ENCODE measurements at places on chromosomes 13 and 19.

DNA sequence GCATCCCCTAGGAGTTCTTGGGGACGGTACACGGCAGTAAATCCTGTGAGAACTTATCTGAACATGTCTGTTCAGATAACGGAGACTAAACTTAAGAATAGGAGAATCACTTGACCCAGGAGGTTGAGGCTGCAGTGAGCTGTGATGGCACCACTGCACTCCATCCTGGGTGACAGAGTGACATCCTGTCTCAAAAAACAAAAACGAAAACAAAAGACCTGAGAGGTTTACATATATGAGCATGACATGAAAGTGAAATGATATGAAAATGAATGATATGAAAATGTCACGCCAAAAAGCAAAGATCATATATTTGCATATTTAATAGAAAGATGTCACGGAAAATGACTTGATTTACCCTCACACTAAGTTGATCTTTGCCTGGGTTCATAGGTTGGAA, 5.8 kb downstream of the ZNF175 start:
- no peak for DNase-seq

GRCh38 chr13:112850273-112850672, 118.7 kb upstream of the MCF2L start:
- DNase-seq: no peak

DNA sequence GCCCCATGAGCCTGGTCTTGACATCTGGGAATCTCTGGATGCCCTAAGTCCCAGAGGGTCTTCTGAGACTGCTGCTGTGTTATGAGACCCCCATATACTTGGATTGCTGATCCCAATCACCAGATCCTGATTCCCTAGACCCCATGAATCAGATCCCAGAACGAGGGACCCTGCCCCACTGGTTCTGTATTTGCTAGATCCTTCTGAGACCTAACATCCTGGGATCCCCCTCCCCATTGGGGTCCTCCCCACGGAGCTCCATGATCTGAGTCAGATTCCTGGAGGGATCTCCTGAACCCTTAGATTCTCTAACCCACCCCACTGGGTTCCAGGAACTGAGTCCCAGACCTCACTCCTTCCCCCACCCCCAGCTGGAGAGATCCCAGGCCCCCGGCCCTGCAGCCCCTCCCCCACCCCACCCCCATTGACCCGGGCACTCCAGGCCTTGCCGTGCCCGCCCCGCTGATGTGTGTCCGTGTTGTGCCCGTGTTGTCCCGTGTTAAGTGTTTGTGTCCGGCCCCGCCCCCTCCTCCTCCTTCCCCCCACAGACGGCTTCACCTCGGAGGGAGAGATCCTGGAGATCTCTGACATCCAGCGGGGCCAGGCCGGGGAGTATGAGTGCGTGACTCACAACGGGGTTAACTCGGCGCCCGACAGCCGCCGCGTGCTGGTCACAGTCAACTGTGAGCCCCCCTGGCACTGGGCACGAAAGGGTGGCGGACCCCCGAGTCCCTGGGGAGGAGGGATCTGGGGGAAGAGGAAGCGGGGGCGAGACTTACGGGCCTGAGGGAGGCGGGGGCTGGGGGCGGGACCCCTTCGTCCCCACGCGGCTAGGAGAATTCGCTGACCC, 15.0 kb downstream of the IGLON5 start:
- no peak for DNase-seq

DNA sequence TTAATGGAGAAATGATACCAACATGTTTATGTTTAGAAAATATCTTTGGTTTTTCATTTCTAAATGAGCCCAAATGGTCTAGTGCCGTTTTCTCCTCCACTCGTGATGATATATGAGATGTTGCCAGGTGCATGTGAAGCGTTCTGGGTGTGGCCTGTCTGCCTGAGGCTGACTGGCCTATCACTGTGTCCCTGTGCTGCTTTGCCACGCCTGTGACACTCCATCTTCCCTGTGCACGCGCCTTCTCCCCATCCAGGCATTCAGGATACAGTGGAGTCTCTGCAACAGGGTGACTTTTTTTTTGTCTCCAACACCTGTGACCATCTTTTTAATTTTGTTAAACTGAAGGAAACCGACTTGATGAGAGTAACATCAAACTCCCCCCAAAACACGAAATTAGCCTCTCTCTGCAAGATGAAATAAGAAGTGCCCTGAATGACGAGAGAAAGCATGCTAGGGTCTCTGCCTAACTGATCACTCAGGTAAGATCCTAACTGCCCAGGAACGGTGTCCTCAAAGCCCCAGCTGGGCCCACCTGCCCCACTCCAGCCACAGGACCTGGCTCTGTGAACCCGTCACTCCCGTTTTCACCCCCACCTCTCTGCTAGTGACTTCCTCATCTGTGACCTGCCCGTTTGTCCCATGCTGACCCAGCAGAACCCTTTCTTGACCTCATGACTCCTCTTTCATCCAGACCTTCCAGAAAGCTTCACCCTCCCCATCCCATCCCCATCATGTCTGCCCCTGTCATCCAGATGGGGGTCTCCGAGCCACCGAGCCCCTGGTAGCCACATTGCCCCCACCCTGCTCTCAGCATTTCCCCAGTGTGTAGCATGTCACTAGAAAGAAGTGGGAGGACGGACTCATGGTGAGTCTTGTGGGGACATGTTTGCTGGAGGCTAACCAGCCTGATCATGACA, 33.2 kb upstream of the TFDP1 start:
- no peak for DNase-seq

- no peak for DNase-seq
Measured at GRCh38 chr13:98528663-98529064, 48.2 kb downstream of the STK24 start.

- DNase-seq: no peak
Measured at GRCh38 chr19:39471756-39472536, 8.7 kb upstream of the TIMM50 start.

DNA sequence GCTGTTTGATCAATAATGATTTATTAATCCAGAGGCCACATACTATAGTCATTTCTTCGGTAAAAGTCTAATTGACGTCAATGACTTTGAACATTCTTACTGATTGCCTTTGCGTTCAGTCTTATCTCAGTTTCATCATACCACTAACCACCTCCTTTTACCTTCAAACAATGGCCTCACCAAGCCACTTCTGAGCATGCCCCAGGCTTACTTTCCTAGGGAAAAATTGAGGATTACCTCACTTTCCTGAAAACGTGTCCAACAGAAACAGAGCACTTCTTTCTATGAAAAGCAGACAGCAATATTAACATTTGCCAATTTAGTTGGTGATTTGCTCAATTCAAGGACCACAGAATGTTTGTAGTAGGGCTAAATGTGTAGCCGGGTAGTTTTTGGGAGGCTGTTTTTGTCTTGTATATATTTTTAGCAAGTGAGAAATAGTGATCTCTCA, 157.6 kb downstream of the KLF5 start:
- no peak for DNase-seq

DNA sequence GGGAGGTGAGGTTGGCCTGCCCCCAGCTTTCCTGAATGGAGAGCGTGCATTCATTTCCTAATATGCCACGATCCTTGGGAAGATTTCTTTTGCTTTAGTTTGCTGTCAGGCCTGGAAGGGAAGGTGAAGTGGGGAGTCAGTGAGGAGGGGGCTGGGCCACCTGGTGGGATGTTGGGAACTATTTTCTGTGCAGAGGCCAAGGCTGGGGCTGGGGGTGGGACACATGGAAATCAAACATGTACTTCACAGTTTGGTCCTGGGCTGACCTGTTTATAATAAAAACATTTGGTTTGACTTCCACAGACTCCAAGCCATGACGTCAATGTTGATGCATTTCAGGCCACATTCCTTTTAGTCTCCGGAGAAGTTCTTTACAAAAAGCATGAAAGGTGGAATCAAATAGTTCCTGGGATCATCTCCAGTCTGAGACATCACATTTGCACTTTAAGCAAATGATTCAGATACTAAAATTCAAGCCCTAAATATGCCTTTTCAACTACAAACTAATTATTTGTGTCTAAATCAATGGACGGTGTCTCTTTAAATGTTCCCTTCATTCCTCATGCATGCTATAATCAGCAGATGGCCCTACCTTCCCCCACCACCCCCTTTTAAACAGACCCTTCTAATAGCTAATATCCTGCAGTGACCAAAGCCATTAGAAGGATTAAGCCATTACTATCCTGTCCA, 41.5 kb upstream of the MEDAG start:
- DNase-seq: peak; percentile 86

- no peak for DNase-seq
Measured at GRCh38 chr19:38499532-38499931, 66.0 kb downstream of the RYR1 start.

DNA sequence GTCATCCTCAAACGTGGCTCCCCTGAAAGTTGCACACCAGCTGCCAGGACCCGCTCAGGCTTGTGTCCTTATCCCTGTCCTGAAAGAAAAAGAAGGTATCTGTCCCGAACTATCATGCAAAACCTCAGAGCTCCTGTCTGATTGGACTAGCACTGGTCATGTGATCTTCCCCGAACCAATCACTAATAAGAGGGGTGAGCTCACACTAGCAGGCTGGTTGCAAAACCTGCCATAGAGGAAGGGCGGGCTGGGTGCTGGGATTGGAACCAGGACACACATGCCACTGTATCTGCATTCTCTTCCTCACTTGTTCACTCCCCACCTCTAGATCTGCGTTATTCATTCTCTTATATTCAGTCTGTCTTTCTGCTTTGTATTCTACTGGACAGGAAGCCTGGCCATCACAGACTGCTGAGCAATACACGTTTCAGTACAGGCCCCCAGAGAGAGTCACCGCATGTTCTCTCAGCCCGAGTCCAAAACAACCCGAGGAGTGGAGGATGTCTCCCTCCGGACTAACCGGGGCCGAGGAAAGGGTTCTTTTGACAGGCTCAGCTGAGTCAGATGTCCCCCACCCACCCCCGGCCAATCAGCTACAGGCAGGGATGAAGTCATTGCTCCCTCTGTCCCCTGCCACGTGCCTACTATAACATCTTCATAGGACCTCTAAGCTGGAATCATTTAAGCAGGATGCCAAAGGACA, 97.7 kb downstream of the SIPA1L3 start:
- peak; percentile 75 for DNase-seq

GRCh38 chr13:30576528-30576927, 41.2 kb upstream of the USPL1 start:
- no peak for DNase-seq

GRCh38 chr19:4258181-4258580, 11.3 kb downstream of the YJU2 start:
- DNase-seq: no peak

DNA sequence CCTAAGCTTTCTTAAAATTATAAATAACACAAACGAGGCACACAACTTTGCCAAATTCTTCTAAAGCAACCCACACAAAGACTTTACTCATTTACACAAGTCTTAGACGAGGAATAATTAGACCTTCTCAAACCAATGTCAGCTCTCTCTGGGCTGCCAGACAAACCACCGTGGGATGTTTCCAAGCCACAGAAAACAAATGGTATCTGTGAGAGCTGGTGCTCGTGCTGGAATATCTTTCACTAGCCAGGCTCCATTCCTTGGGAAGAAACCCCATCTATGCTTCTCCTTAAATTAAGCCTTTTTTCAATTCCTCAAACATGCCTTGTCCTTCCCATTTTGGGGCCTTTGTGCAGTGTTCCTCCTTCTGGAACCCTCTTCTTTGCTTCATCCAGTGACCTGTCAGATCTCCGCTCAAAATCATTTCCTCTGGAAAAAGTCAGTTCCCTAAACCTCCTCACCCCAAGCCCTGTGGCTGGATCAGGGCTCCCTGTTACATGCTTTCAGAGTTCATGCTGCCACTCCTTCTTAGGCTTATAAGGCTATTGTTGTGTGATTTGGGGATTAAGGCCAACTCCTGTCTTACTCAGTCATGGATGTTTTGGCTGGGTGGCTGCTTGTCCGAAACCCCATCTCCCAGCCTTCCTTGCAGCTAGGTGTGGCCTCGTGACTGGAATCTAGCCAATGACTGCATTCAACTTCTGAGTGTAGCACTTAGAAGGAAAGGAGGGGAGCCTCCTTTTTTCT, 64.2 kb upstream of the GTF2F2 start:
- no peak for DNase-seq
